Astrocyte (in vitro differentiated cells and primary cell): ENCODE measurements at places on chromosomes 6 and 20.

DNA sequence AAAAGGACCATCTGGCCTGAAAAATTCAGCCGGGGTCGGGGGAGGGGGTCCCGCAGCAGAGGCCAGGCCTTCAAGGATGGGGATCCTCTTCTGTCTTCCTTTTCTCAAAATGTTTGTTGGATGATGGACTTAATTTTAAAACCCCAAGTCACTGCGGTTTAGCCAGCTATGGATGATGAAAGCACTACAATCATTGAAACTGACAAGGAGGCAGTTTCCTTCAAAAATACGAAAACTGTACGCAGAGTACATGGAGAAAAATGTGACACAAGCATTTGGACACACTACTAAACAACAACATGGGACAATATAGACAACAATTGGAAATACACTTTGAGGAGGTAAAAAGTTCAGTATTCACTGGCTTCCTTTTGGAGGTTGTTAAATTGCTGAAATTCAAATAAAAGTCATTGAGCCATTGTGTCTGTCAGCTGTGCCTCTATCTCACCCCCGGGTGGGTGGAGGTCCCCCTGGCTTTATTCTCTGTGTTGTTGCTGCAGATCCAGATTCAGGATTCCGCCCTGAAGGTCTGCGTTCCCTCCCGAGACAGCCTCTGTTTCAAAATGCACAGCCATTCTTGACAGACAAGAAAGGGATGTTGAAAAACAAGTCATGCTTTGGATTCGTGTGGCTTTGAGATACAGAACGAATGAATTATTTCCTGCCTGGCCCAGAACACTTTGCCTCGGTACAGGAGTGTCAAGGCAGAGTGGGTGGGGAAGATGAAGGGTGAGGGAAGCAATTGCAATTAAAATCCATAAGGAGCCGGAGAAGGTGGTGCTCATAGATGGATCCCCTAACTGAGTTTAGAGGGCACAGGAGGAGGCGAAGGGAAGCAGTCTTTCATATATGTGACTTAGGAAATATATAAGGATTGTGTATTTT, 118.2 kb downstream of the TTLL2 start:
- no peak for DNase-seq

DNA sequence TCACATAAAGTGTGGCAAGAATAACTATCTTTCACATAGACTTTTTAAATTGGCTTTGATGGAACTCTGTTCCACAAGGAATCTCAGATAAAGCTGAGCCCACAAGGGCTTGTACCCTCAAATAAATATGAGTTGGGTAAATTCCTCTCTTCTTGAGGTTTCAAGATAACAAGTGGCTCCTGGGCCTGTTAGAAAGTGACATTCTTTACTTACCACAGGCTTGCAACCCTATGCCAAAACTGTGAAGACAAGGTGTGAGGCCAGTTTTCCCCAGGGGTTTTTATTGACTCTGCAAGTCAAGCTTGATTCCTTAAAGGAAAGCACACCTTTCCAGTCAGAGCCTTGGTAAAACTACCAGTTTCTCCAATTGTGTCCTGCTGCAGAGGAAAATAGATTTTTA, 664.8 kb upstream of the GJE1 start:
- peak; percentile 91 for DNase-seq

GRCh38 chr6:93679836-93680235, 260.5 kb upstream of the EPHA7 start:
- no peak for DNase-seq

- DNase-seq, result no peak
These were observed 83.6 kb upstream of the MYLIP start for GRCh38 chr6:16045238-16045637.

DNA sequence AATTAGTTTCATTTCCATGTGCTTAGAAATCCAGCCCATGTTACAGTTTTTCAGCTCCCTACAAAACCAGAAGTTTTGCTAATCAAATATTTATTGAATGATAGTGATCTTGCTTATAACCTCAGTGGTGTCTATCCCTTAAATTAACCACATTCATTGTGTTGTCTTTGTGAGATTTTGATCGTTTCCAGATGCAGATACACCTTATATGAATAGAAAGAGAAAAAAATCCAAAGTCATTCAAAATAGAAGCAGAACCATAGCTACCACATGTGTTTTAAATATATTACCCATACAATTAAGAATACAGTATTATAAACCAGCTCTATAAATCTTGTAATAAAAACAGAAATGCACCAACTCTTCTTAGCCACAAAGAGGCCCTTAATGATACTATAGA, 60.6 kb upstream of the RREB1 start:
- no peak for DNase-seq

DNA sequence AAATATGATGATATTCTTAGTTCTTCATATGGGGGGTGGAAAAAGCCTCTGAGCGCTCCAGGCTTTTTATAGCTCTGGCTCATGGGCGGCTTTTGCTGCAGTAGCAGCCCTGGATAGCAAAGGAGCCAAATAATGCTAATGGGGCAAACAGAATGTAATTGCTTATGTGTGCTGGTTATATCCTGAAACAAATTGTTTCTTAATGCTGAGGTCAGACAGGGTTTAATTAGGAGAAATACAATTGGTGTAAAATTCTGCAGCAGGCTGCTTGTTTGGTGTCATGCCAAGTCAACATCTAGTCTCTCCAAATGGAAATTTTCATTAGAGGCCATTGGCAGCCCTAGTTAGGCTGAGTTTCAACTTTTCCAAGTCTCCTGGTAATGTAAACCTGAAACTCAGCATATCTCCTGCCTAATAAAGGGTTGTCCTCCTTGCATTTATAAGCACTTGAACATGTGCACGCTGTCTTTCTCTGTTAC, 530.1 kb upstream of the NOX3 start:
- no peak for DNase-seq

- DNase-seq, result no peak
These were observed 282.0 kb downstream of the BCKDHB start for GRCh38 chr6:80388507-80388906.

- DNase-seq, result no peak
These were observed 83.4 kb downstream of the EYA2 start for GRCh38 chr20:46977909-46978588.

DNA sequence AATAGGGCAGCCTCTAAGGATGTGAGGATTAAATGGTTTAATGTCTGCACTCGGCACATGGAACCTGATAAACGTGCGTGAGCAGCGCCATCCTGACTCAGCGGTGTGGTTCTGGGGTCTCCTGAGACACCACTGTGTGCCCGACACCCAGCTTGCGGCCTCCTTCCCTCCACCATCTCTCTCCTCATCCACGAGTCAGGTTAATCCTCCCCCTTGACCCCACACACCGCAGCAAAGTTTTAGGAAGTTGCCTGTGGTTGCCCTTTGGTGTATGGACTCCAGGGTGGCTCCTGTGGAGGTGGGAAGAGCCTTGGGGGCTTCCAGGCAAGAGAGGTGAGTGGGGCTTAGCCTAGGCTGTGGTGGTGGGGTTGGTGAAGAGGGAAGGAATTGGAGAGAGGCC, 68.2 kb downstream of the PHACTR3 start:
- DNase-seq, result no peak

- no peak for DNase-seq
These were observed 148.9 kb downstream of the BCAS1 start for GRCh38 chr20:53921443-53921973.

- no peak for DNase-seq
These were observed 151.7 kb downstream of the UST start for GRCh38 chr6:148898376-148899014.

DNA sequence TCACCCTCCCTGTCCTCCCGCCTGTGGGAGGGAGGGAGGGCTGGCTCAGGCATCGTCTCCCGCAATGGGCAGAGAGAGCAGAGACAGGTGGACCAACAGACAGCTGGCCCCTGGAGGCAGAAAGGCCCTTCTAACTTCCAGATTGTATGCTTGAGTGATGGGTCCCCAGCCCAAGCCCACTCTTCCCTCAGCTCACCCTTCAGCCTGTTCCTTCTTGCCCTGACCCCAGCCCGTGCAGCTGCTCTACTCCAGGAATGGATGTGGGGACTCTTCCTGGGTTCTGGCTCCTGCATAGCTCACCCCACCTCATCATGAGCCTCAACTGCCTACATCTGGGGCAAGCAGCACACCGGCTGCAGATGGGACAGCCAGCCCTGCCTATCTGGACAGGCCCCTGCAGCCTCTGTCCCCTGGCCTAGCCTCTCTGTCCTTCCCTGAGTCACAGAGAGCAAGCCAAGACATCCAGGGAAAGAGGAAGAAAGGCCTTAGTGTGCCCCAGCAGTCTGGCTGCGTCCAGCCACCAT, 11.5 kb upstream of the SLC22A7 start:
- DNase-seq, result no peak

GRCh38 chr20:1305712-1306111, 23.2 kb downstream of the SDCBP2 start:
- DNase-seq, result no peak

DNA sequence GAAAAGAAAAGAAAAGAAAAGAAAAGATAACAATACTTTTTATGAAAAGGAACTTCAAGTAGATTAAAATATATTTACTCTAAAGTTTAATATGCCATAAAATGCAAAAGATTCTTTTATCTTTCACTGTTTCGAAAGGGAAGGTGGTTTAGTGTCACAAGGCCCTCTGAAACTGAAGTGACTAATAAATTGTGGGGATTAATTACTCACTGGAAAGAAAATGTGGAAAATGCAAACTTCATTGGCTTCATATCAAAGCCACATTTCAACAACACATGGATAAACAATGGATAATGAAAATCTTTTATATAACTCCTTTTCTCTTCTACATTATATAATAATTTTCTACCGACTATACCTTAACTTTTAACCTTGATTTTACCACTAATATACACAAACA, 320.5 kb upstream of the RSPO3 start:
- DNase-seq, result peak; percentile 18

DNA sequence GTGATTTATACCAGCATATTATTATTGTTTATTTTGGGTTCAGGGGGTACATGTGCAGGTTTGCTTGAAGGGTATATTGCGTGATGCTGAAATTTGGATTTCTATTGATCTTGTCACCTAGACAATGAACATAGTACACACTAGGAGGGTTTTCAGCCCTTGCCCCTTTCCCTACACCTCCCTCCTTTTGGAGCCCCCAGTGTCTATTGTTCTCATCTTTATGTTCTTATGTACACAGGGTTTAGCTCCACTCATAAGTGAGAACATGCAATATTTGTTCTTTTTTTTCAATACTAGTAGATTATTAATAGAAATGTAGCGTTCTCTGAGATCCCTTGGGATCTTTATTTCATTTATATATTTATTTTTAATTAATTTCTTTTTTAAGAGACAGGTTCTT, 79.2 kb upstream of the MRAP2 start:
- DNase-seq, result no peak
